HCT116 (cell line): ENCODE measurements at places on chromosomes 1 and 21.

DNA sequence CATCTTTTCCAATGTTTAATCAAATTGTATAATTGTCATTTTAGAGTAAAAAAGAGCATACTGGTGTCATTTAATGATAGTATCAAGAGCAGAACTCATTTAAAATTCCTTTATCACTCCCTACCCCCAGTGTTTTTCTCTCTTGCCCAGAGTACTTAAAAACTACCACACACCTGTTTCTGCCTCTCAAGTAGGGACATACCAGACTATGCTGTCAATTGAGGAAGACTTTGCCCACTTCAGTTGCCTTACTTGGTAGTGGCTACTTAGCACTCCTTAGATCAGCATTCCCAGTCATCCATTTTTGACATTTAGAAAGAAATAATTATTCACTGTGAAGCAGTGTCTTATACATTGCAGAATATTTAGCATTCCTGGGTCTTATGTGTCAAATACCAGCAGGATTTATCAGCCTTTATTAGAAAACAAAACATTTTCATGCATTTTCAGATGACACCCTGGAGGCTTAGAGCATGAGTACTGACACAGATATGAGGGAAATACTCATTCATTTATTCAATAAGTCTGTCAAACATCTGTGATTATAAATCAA lies 127.5 kb upstream of the RGS1 start:
- no peaks in the 10 kb centered on the region for H3K27me3 ChIP-seq
- no peak overlapping the region for H3K27ac ChIP-seq
- no peaks in the 10 kb centered on the region for H3K36me3 ChIP-seq
- H3K4me1 ChIP-seq = 0 out of 2 replicates have a peak, but pooled peaks cover 2% of the 10 kb centered on the region
- DNase-seq = no peak

DNA sequence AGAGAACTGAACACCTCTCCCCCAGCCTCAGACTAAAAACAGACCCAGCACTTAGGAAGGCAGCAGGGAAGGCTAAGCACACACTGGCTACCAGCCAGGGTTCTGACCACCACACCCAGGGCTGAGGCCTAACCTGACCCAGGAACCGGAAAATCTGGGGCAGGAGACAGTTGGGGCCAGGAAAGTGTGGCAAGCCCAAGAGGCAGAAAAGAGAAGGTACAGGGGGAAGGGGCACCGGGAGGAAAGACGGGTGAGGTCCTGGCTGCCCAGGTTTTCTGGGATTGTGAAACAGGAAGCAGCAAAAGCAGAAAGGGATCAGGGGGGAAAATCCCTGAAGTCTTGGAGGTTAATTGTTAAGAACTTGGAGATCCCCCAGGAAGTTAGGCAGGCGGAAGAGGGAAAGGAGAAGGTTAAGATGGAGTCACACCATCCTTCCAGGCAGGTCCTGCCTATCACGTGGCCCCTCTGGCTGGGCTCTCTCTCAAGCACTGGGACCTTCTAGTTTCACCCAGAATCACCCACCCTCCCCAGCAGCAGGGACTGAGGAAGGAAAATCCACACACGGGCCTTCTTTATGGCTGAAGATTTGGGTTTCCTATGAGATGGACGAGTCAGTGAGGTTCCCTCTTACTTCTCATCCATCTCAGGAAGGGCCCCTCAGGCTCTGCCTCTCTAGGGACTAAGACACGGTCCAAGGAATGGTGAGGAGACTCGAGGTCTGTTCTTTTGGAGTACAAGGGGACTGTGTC lies 2.6 kb downstream of the HDGF start:
- no peaks in the 10 kb centered on the region for H3K27me3 ChIP-seq
- H3K27ac ChIP-seq = peak overlapping the region; percentile 99
- H3K4me1 ChIP-seq = peaks cover 66% of the 10 kb centered on the region
- no peak for DNase-seq

GRCh38 chr1:45009956-45010854 lies 919 bp downstream of the HECTD3 start:
- H3K36me3 ChIP-seq = 0 out of 2 replicates have a peak, but pooled peaks cover 10% of the 10 kb centered on the region
- H3K4me1 ChIP-seq = peaks cover 28% of the 10 kb centered on the region
- no peaks in the 10 kb centered on the region for H3K27me3 ChIP-seq
- H3K4me3 ChIP-seq = peak overlapping the region; percentile 74
- peak overlapping the region; percentile 65 for H3K27ac ChIP-seq

GRCh38 chr1:66436378-66437135 lies 97.4 kb upstream of the SGIP1 start:
- peak overlapping the region; percentile 50 for H3K27ac ChIP-seq
- peaks cover 17% of the 10 kb centered on the region for H3K4me1 ChIP-seq
- peak; percentile 63 for DNase-seq
- H3K36me3 ChIP-seq = no peaks in the 10 kb centered on the region
- H3K27me3 ChIP-seq = no peaks in the 10 kb centered on the region

DNA sequence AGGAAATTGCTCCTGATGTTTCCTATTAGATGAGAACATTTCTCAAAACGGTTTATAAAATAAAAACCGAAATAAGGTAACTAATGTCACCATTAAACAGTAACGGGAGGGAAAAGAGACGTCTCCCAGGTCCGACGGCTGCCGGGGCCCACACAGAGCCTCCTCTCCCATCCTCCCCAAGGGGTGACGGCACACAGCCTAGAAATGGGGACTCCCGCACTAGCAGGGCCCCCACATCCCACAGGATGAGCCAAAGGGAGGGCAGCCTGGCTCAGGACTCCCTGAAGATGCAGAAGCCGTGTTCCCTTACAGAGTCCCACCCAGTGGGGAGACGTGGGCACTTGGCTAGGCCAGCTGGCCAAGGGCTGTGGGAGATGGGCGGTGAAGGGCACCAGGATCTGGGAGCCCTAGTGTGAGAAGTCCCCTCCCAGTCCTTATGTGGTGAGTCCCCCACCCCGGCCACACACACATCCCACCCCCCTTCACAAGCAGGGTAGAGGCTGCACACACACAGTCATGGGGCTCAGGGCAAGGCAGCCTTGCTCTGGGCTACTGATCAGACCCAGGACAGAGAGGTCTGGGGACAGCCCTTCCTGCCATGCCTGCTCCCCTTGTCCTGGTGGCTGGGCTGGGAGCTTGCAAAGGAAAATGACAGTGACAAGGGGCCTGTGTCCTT lies 3.3 kb downstream of the KRTAP10-3 start:
- H3K4me3 ChIP-seq = no peak overlapping the region
- DNase-seq = no peak
- H3K36me3 ChIP-seq = no peaks in the 10 kb centered on the region

DNA sequence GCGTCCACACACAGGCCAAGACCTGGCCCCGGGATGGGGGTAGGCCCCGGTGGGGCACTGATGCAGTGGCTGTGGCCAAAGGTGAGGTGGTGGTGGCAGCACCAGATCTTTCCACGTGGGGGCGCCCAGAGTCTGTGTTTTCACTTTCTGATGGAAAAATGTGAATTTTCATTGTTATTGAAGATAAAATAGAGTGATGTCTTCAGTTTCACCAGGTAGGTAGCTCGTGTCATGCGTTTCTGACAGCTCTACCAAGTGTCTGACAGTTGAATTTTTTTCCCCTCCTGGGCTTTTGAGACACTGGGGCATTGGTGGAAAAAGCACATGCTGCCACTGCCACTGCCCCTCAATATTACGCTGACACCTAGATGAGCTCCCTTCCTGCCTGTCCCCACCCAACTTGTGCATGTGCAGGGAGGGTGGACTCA lies 40.0 kb upstream of the MAGOH start:
- H3K27ac ChIP-seq = no peak overlapping the region
- H3K27me3 ChIP-seq = no peaks in the 10 kb centered on the region
- peaks cover 16% of the 10 kb centered on the region for H3K36me3 ChIP-seq
- peaks cover 9% of the 10 kb centered on the region; the same call in 1 of the 2 replicates for H3K4me1 ChIP-seq
- no peak for DNase-seq

DNA sequence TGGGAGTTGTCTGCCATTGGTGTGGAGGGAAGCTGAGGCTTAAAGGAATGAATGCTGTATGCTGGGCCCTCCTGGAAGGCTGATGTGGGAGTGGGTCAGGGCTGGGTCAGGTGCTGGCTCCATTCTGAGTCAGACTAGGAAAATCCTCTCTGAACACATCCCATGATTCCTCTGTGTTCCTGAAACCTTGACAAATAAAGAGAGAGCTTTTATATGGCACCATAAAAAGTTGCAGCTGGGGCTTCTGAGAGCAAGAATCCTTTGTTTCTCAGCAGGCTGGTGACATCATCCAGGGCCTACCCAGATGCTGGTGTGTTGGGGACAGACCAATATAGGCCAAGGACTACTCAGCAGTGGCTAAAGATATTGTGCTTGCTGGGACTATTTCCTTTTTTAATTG lies 27.8 kb upstream of the NFASC start:
- no peak for DNase-seq
- H3K27me3 ChIP-seq = peaks cover 23% of the 10 kb centered on the region; the same call in 1 of the 2 replicates
- H3K36me3 ChIP-seq = no peaks in the 10 kb centered on the region
- H3K27ac ChIP-seq = no peak overlapping the region
- no peak overlapping the region for H3K4me3 ChIP-seq

DNA sequence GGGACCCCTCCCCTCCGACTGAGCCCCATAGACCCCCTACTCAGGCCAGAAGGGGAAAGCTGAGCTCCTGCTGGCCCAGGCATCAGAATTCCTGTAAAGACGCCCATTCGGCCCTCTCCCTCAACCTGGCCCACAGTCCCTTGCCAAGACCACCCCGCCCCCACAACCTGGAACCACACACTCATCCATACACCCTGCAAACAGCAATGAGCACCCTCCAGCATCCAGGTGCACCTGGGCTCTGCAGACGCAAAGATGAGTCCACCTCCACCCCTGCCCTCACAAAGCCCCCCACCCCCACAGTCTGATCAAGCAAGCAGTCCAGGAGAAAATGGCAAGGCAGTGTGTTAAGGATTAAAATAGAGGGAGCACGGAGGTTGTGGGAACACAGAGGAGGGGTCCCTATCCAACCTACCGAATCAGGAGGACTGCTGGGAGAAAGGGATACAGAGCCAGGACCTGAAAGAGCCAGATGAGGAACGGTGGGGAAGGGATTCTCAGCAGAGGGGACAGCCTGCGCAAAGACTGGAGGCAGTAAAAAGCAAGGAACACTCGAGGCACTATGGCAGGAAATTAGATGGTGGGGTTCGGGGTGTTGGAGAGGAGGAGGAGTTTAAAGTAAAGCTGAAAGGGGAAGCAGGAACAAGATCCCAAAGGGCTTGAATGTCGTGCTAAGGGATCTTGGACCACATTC lies 67.3 kb upstream of the LAPTM5 start:
- DNase-seq = no peak
- H3K4me3 ChIP-seq = no peak overlapping the region
- H3K27me3 ChIP-seq = peaks cover 9% of the 10 kb centered on the region; the same call in 1 of the 2 replicates
- no peaks in the 10 kb centered on the region for H3K36me3 ChIP-seq

GRCh38 chr1:237877631-237878030 lies 13.1 kb downstream of the ZP4 start:
- H3K4me1 ChIP-seq = no peaks in the 10 kb centered on the region
- H3K36me3 ChIP-seq = no peaks in the 10 kb centered on the region
- no peak overlapping the region for H3K27ac ChIP-seq
- H3K4me3 ChIP-seq = no peak overlapping the region

- peaks cover 9% of the 10 kb centered on the region; the same call in 1 of the 2 replicates for H3K36me3 ChIP-seq
- DNase-seq = no peak
- no peaks in the 10 kb centered on the region; the same call in none of the 2 replicates for H3K4me1 ChIP-seq
- H3K27ac ChIP-seq = no peak overlapping the region
These were observed 5.9 kb downstream of the TRAPPC3 start for GRCh38 chr1:36143424-36143823.

GRCh38 chr1:104402178-104402577 lies 652.5 kb downstream of the AMY1C start:
- H3K4me3 ChIP-seq = no peak overlapping the region
- H3K4me1 ChIP-seq = no peaks in the 10 kb centered on the region
- H3K27ac ChIP-seq = no peak overlapping the region
- no peaks in the 10 kb centered on the region for H3K27me3 ChIP-seq

GRCh38 chr1:42453386-42453785 lies 2.4 kb downstream of the ZMYND12 start:
- no peak overlapping the region for H3K4me3 ChIP-seq
- H3K27me3 ChIP-seq = no peaks in the 10 kb centered on the region
- no peak for DNase-seq
- peaks cover 6% of the 10 kb centered on the region; the same call in 1 of the 2 replicates for H3K36me3 ChIP-seq
- peaks cover 16% of the 10 kb centered on the region for H3K4me1 ChIP-seq

GRCh38 chr21:22044431-22044830 lies 1046.2 kb downstream of the NCAM2 start:
- H3K27me3 ChIP-seq = no peaks in the 10 kb centered on the region
- no peak for DNase-seq

DNA sequence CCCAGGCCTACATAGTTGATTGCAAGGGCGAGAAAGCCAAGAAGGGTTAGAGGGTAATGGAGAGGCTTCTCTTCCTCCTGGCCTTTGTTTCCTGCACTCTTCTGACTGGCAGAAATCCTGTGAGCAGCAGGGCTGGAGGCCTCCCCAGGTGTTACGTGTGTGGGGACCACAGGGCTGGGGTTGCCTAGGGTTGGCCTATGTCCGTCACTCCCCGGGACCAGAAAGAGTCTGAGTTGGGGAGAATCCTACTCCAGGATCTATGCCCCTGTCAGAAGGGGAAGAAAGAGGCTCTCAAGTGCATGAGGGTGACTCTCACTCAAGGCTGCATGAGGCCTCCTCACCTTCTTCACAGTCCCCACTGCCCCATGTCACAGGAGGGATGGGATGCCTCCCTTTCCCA lies 38.5 kb downstream of the IGFN1 start:
- H3K27ac ChIP-seq = no peak overlapping the region
- no peaks in the 10 kb centered on the region for H3K36me3 ChIP-seq
- H3K4me3 ChIP-seq = no peak overlapping the region

- H3K4me3 ChIP-seq = no peak overlapping the region
- peaks cover under 1% of the 10 kb centered on the region; the same call in 1 of the 2 replicates for H3K27me3 ChIP-seq
- H3K36me3 ChIP-seq = no peaks in the 10 kb centered on the region
These were observed 120.2 kb downstream of the DMRTB1 start for GRCh38 chr1:53579221-53580008.
